ENCODE measurements at places on chromosomes 5 and 9.

- no peak for DNase-seq
Observed at GRCh38 chr9:3650994-3651622, 125.3 kb upstream of the RFX3 start.

DNA sequence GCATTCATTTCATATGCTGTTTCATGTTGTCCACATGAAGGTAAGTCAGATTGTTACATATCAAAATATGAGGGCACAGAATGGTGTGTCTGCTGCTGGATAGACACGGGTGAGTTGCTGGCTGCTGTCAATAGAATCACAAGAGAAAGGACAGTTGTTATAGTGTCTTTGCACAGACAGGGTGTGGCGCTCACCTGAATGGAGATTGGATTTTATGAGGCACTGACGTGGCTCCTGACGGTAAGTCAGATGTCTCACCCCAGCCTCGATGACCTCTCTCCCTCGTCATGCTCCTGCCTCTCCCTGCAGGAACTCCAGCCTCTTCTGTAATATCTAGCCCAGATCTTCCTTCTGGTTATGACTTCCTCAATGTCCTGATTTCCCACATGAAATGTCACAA, 75.4 kb upstream of the SELENOP start:
- DNase-seq: no peak

GRCh38 chr5:126631920-126632319, 31.2 kb downstream of the PHAX start:
- DNase-seq: no peak

- no peak for DNase-seq
Observed at GRCh38 chr9:126695701-126696400, 82.1 kb downstream of the LMX1B start.

- DNase-seq: no peak
Observed at GRCh38 chr9:5566054-5566618, 55.8 kb downstream of the PDCD1LG2 start.

GRCh38 chr5:97400537-97400936, 217.5 kb upstream of the RIOK2 start:
- DNase-seq: no peak

- DNase-seq: no peak
Observed at GRCh38 chr5:127802477-127802865, 99.3 kb downstream of the CCDC192 start.

DNA sequence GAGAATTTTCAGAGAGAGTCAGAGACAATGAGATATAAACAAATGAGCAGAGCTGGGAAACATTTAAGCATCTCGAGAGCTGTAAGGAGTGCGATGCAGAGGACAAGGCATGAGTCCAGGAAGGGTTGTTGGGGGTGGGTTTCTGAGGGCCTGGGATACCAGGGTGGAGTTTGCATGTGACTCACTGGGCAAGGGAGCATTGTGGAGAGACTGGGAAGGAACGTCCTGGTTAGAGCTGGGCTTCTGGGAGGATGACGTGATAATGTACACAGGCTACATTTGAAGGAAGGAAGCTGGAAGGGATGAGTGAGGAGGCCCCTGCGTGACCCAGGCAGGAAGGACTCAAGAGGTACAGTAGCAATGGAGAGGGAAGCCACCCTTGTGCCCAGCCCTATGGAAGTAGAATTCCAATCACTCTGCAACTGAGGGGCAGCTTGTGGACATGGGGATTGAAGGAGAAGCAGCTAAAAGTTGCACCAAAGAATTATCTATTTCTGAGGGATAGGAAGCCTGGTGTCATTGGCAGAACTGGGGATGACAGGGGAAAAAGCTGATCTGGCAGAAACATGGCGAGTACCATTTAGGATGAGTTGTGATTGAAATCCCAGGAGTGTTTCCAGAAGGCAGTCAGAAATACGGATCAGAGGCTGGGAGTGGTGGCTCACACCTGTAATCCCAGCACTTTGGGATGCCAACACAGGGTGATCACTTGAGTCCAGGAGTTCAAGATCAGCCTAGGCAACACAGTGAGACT, 59.3 kb upstream of the AFAP1L1 start:
- no peak for DNase-seq

DNA sequence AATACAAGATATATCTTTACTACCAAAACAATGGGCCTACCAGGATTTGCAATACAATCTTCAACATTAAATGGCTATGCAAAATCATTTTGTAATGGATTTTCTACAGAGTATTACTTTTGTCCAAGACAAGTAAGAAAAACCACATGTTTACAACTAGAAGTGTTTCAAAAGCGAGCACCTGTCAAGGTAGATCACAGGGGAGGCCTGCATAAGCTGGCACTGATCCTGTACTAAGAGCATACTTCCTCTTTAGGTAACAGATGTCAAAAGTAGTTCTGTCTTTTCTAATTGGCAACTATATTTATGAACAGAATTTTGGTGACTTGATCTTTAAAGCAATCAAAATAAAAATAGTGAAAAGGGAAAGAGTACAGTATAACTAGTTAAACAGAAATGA, 249.0 kb downstream of the MLLT3 start:
- no peak for DNase-seq

GRCh38 chr9:450057-450456, 235.4 kb downstream of the DOCK8 start:
- no peak for DNase-seq

- no peak for DNase-seq
Observed at GRCh38 chr5:160956051-160956450, 104.0 kb upstream of the ATP10B start.

GRCh38 chr5:6197427-6197826, 180.9 kb downstream of the MED10 start:
- no peak for DNase-seq

DNA sequence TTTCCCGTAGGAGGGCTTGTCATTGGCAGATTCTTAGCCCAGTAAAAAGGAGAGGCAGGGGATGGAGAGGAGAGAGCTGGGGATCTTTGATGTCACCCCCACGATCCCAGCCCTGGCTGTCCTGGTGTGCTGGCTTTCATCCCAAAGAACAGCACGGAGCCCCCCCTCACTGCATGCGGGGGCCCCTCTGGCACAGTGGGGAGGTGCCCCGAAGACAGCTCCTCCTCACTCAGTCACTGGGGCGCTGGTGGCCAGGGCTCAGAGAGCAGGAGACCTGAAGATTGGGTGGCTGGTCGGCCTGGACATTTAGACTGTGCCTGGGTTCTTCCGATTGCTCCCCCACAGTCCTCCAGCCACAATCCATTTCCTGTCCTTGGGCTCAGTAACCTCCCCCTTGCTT, 207.5 kb downstream of the MELK start:
- DNase-seq: no peak

DNA sequence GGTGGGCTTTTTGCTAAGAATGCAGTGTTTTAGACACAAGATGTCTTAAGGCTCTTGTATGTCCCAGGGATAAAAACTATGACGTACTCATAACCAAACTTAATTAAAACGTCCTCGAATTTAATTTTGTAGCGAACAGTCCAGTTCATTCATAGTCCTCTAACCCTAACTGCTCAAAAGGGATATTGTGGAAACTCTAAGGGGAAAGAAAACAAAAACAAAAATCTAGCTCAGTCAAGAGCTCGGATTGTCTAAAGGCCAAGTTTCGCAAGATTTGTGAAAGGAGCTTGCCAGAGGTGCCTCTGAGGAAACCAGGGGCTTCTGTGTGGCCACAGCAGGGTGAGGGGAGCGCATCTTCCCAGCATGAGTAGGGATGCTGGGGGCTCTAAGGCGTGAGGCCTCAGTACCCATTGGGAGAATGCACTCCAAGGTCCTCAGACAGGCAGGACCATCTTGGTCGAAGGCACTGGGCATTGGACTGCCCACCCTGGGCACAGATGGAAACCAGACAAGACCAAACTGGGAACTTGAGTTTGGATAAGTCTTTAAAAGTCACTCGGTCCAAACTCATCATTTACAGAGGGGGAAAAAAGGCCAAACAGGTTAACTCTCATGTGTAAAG, 71.8 kb downstream of the PRRT1B start:
- no peak for DNase-seq

- DNase-seq: no peak
Observed at GRCh38 chr5:3103262-3103811, 351.9 kb upstream of the IRX2 start.
